ENCODE measurements at places on chromosomes 5 and 9.

DNA sequence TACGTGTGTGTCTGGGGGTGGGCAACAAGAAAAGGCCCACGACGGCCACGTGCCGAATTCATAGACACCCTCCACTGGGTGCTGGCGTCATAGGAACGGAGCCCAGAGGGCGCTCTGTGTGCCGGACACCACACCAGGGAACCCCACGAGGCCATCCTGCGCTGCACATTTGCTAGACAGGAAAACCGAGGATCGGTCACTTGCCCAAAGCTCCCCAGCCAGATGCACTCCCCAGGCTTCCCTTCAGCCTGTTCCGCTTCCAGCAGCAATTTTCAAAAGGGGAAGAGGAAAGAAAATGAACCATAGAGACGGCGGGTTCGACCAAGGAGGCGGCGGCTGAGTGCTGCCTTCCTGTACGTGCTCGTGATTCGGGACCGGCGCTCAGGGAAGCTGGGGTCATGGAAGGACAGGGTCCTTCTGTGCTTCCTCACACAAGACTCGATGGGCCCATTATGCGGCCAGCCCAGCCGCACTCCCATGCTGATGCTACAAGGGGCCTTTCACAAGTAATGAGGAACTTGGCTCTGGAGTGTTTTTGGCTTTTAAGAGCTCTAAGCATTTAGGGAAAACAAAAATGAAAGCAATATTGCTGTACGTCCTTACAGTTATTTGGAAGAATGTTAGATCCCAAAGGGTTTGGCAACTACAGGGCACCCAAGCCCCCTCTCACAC lies 124.6 kb upstream of the SARDH start:
- no peak for DNase-seq

- DNase-seq = no peak
These were observed 25.3 kb upstream of the SLC1A1 start for GRCh38 chr9:4464911-4465513.

- DNase-seq = no peak
These were observed 53.9 kb downstream of the COL15A1 start for GRCh38 chr9:98997604-98998003.

- no peak for DNase-seq
These were observed 133.3 kb downstream of the KIAA0825 start for GRCh38 chr5:94485067-94485466.

DNA sequence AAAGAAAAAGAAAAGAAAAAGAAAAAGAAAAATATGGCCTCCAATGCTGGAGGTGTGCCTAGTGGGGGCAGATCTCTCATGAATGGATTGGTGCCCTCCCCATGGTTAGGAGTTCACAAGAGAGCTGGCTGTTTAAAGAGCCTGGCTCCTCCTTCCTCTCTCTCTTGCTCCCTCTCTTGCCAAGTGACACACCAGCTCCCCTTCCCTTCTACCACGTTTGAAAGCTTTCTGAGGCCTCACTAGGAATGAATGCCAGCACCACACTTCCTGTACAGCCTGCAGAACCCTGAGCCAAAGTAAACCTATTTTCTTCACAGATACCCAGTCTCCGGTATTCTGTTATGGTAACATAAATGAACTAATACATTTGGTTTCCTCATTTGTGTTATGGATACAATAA lies 14.4 kb upstream of the GALNT10 start:
- peak; percentile 91 for DNase-seq

DNA sequence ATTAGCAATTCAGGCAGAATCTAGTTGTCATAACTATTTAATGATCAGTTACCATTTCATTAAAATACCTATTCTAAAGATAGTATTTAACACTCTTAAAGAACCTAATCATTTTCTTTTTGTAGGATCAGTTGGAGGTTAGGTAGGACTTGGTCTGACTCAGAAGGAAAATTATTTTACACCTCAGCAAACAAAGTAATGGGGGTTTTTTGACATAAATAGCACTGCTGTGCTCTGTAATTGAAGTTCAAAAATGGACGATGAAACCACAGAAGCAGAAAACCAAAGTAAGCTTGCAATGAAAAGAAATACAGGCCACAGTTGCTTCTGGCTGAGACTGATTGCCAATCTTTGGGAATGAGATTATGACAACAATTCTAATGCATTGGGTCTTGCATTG lies 187.0 kb upstream of the TRPM3 start:
- DNase-seq = no peak

- no peak for DNase-seq
These were observed 454.3 kb upstream of the CTNND2 start for GRCh38 chr5:12358371-12359090.

GRCh38 chr5:53037141-53037859 lies 48.1 kb downstream of the ITGA2 start:
- DNase-seq = peak; percentile 57

DNA sequence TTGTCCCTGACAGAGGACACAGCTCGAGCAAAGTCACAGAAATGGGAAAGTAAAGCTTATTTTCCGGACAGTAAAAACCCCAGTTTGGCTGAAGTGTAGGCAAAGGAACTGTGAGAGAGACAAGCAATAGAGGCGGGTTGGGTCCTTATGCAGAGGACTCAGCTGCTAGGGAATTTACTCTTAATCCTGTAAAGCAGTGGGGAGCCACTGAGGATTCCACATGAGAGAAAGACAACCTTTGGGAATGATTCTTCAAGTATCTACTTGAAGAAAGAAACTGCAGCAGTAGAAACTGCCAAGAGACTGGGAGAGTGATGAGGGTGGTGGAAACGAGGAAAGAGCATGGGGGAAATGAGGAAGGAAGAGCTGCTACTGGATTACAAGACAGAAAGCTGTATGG lies 20.2 kb downstream of the ASTN2 start:
- no peak for DNase-seq

GRCh38 chr5:7169240-7169878 lies 226.6 kb upstream of the ADCY2 start:
- no peak for DNase-seq

DNA sequence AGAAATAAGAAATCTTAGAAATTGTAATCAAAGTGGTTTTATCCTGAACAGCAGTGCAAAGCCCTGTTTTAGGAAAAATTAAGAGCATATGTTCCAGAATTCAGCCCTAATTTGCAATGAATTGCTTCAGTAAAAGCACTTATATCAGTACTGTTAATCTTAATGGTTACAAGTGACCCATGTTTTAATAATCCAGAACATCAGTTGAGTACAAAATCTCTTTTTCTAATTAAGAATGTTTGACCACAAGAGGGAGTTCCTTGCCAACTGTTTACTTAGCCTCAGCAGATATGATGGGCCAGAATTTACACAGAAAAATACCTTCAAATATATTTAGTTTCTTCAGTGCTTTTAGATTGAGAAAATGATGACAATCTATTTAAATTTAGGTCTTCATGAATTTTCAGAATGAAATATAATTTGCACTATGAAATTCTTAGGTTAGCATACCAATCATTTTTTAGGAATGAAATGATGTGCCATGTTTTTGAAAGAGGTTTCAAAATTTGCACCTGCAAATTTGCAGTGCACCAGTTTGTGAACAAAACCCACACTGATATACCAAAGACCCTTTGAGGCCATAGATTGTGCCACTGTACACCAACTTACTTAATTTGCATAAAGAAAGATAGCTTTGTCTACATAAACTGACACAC lies 926.3 kb upstream of the ARRDC3 start:
- DNase-seq = peak; percentile 0

DNA sequence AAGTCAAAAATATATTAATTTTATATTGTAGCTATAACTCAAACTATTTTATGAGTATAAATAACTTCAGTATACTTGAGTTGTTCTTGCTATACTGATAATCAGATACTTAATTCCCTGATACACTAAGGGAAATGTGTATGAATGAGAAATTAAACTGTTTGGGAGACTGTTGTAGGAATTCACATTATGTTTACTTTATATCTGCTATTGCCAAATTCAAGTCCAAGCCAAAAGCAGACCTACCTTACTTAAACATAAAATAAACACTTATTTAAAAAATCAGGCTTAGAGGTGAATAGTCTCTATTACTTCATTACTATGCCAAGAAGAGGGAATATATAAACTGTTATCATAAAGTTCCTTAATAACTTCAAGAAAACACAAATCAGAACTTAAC lies 13.2 kb downstream of the NR3C1 start:
- DNase-seq = no peak

DNA sequence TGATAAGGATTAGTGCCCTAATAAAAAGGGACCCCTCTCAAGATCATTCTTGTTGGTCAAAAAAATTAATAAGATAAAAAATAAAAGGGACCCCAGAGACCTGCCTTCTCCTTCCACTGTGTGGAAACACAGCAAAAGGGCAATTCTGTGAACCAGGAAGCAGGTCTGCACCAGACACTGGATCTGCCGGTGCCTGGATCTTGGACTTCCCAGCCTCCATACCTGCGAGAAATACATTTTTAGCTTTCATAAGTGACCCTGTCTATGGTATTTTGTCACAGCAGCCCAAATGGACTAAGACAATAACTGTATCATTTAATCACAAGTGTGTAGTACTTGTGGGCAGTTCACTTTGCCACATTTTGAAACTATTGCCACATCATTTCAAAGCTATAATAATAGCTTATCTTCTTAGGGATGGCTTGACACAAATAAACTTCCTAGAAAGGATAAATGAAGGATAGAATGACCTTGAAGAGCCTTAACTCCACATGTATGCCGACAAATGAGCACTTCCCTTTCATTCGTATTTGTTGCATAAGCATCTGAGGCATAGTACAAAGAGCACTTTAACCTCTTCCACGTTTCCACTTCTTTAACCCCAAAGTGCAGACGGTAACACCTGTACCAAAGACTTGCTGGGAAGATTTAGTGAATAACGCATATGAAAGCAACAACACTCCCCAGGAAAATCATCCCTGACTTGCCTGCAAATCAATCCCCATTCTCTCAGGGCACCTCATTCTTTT lies 336.5 kb downstream of the RFX3 start:
- DNase-seq = no peak

- DNase-seq = no peak
These were observed 273.3 kb upstream of the CCNH start for GRCh38 chr5:87686018-87686417.

DNA sequence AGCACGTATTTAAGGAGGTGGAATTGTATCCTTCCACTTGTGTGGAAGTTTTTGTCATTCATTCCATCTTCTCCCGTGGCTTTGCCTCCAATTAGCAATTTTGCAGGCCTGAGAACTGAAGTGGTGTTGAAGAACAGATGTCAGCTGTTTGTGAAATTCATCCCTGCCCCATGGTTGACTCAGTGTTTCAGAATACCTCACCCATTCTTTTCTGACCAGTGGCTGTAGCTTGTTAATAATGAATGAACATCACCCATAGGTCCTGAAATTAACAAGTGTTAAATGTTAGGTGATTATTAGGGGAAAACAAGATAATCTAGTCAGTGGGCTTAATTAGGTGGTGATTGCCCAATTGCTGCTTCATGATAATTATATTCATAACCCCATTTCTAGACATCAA lies 11.7 kb downstream of the ZNF462 start:
- no peak for DNase-seq

GRCh38 chr9:131273856-131274673 lies 2.2 kb downstream of the FAM78A start:
- no peak for DNase-seq

GRCh38 chr5:62083661-62084060 lies 222.3 kb upstream of the KIF2A start:
- no peak for DNase-seq

GRCh38 chr9:95488954-95489353 lies 27.8 kb downstream of the PTCH1 start:
- no peak for DNase-seq

DNA sequence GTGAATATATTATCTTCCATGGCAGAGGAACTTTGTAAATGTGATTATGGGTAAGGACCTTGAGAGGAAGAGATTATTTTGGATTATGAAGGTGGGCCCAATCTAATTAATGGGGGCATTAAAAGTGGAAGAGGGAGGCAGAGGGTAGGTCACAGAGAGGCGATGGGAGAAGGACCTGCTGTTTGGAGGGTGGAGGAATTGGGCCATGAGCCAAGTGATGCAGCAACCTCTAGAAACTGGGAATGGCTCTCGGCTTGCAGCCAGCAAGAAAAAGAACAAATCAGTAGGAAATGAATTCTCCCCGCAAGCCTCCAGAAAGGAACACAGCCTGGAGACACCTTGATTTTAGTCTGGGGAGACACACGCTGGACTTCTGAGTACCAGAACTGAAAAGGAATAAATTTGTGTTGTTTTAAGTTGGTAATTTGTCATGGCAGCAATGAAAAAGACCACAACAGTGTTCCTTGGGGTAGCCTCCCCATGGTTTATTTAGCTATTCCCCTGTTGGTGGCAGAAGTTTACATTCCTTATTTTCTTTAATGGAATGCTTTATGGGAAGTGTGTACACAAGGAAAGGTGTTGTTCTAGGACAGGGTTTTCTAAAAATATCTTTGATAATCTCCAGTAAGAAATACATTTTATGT lies 103.6 kb downstream of the HSPA4 start:
- no peak for DNase-seq

DNA sequence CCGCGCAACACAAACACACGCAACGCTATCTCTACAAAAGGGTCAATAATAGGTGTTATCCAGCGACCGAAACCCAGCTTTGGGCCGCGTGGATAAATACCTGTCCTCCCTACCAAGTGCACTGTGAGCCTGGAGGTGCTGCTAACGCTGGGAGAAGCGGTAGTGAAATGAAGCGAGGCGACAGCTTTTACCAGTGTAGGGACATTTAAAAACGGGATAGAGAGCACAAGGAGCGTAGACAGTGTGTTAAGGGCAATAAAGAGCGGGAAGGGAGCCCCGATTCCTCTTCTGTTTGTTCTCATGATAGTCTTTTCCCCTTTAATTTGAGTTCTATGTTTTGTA lies 421 bp upstream of the DEPDC1B start:
- no peak for DNase-seq

- no peak for DNase-seq
These were observed 2387.0 kb downstream of the MAT2B start for GRCh38 chr5:165892383-165892782.
